ENCODE measurements at places on chromosomes 7 and 10.

GRCh38 chr10:103535595-103535994 is 42.1 kb downstream of the NEURL1 start:
- no peak for DNase-seq

DNA sequence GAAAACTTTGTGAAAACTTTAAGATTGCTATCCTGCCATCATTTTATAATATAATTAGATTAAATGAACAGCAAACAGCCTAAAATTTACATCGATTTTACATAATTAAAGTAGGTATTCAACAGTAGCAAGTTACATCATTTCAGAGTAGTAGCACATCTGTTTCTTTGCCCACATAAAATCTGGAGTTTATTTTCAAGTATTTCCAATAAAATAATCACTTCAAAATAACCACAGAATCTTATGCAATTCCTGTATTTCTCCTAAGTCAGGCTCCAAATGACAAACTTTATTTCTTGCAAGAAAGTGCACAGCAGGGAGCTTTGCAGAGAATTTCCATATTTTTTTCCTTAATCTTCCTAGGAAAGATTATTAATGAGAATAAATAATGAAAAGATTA is 82.6 kb downstream of the CUBN start:
- DNase-seq, result no peak

- DNase-seq, result no peak
Measured at GRCh38 chr7:3861386-3861785, 560.3 kb downstream of the SDK1 start.

DNA sequence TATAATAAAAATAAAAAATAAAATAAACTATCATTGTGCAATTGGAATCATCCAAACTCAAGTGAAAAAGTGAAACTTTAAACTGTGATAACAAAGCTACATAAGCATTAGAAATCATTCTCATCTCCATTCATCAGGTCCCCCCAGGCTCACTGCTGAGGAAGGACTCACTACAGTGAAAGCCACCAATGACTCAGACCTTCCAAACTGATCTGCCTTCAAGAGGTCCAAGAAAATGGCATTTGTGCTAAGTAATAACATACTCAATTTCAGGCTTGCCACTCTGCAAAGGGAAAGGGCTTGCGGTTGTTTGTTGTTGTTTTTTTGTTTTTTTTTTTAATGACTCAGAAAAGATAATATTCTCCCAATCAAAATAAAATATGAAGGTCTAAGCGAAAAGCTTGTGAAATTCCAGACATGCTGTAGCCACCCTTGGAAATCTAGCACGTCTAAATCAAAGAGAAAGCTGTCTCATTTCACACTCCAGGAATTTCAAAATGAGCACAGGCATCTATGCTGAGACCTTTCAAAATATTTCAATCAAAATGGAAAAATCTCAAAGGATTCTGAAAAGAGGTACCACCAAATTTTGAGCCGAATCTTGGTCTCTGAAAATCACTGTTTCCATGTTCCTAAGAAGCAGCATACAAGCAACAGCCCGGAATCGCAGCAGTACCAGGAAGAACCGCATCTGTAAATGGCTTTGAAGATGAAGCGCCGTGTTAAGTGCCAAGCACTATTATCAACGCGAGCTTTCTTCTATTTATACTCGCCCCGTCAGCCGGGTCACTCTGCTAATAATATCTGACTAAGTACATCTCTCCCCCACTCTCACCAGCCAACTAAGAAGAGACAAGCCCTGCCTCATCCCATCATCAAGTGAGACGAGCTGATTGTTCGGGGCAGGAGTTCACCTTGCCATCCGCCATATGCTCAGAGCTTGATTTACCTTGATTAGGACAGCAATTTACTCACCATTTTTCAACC is 13.5 kb downstream of the SFMBT2 start:
- DNase-seq, result no peak

GRCh38 chr10:101214446-101215396 is 14.5 kb downstream of the LBX1 start:
- peak; percentile 9 for DNase-seq

DNA sequence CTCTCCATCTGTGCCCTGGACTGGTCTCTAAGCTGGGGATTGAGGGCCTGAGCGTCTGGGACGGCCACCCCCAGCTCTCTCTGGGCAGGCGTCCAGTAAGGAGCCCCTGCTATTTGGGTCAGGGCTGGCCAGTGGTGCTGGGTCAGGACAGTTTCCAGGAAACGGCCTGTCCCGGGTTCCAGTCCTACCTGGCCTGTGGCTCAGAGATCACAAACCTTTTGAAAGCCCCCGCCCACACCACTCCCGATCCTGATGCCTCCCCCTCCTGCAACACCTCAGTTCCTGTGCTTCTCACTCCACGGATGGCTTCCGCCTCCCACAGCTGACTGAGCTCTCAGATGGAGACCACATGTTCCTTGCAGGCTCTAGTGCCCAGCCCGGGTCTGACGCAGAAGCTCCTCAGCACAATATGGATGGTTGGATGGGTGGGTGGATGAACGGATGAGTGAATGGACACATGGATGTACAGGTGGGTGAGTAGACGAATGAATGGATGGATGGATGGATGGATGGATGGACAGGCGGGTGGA is 91.7 kb upstream of the PDGFA start:
- no peak for DNase-seq

All from anterior cingulate cortex (tissue), 58 donors.